ENCODE measurements at places on chromosomes 7 and 10. TPM values are rescaled to one million over a fixed set of nuclear protein-coding genes. Genes with fewer than 3 reads are reported as not detected.
A peak's percentile ranks its signal among the peaks of the same experiment; 100 is the strongest.

DNA sequence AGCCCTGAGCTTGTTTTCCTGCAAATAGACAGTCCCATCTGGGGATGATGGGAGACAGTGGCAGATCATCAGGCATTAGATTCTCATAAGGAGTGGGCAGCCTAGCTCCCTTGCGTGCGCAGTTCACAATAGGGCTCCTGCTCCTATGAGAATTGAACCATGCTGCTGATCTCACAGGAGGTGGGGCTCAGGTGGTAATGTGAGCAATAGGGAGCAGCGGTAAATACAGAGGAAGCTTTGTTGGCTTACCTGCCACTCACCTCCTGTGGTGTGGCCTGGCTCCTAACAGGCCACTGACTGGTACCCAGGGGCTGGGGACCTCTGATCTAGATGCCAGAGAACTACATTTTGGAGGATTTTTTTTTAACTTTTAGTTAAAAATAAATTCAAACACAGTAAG is 434.8 kb upstream of the MKI67 start:
- H3K4me1 ChIP-seq, result no peaks in the 10 kb centered on the region
- H3K27ac ChIP-seq, result no peak overlapping the region
- DNase-seq, result no peak
- H3K36me3 ChIP-seq, result no peaks in the 10 kb centered on the region
- no peaks in the 10 kb centered on the region for H3K27me3 ChIP-seq

DNA sequence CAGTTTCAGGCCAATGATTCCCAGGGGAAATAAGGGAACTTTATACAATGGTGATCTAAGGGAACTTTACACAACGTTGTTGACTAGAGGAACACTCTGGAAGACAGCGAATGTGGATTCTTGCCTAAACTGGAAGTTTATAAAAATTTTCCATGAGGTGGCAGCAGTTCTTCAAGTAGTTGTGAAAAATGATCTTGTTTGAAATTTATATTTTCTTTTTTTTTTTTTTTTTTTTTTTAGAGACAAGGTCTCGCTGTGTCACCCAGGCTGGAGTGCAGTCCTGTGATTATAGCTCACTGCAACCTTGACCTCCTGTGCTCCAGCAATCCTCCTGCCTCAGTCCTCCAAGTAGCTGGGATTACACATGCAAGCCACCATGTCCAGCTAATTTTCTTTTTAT is 32.1 kb upstream of the GTF2I start:
- no peak for DNase-seq
- H3K4me3 ChIP-seq, result no peak overlapping the region
- H3K4me1 ChIP-seq, result peaks cover 4% of the 10 kb centered on the region
- no peaks in the 10 kb centered on the region for H3K27me3 ChIP-seq

DNA sequence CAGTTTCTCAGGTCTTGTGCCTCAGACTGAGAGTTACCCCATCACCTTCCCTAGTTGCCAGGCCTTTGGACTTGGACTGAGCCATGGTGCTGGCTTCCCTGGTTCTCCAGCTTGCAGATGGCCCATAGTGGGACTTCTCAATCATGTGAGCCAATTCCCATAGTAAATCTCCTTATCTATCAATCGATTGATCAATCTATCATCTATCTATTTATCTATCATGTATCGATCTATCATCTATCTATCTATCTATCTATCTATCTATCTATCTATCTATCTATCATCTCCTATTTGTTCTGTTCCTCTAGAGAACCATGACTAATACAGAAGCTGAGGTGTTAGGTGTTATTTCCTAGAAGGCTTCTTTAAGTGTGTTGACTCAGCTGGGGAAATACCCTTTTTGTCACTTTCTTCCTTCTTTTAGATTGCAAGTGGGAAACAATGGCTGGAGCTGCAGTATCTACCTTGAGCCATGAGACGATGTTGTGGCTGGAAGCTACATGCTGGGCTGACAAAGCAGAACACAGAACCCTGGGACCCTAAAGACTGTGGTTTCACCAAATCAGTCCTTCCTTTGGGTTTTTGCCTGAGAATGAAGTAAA is 234.7 kb upstream of the GLI3 start:
- H3K27me3 ChIP-seq, result peaks cover 28% of the 10 kb centered on the region
- no peaks in the 10 kb centered on the region for H3K4me1 ChIP-seq
- no peaks in the 10 kb centered on the region for H3K36me3 ChIP-seq

DNA sequence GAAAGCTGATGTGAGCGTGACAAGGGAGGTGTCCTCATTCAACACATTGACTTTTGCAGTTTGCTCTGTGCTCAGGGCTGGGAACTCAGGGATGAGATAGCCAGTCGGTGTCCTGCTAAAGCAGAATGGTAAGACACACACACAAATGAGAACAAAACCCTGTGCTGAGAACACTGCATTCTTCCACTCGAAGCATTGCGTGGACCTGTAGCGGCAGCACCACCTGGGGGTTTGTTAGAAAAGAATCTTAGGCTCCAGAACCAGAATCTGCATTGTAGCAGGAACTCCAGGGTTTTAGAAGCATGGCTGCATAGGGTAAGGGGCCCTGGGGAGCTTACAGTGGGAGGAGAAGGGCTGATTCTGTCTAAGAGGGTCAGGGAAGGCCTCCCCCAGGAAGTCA is 21.5 kb upstream of the OGDHL start:
- no peaks in the 10 kb centered on the region for H3K4me1 ChIP-seq
- H3K27ac ChIP-seq, result no peak overlapping the region
- H3K27me3 ChIP-seq, result no peaks in the 10 kb centered on the region
- no peak overlapping the region for H3K4me3 ChIP-seq
- H3K36me3 ChIP-seq, result no peaks in the 10 kb centered on the region

- no peak overlapping the region for H3K4me3 ChIP-seq
- peaks cover 17% of the 10 kb centered on the region for H3K4me1 ChIP-seq
- no peaks in the 10 kb centered on the region for H3K27me3 ChIP-seq
- H3K36me3 ChIP-seq, result no peaks in the 10 kb centered on the region
These were observed 102.1 kb downstream of the OSBPL3 start for GRCh38 chr7:24877790-24878311.

GRCh38 chr10:35172574-35172973 is 45.9 kb downstream of the CREM start:
- H3K36me3 ChIP-seq, result no peaks in the 10 kb centered on the region
- no peak for DNase-seq
- H3K27ac ChIP-seq, result no peak overlapping the region
- H3K4me3 ChIP-seq, result no peak overlapping the region

DNA sequence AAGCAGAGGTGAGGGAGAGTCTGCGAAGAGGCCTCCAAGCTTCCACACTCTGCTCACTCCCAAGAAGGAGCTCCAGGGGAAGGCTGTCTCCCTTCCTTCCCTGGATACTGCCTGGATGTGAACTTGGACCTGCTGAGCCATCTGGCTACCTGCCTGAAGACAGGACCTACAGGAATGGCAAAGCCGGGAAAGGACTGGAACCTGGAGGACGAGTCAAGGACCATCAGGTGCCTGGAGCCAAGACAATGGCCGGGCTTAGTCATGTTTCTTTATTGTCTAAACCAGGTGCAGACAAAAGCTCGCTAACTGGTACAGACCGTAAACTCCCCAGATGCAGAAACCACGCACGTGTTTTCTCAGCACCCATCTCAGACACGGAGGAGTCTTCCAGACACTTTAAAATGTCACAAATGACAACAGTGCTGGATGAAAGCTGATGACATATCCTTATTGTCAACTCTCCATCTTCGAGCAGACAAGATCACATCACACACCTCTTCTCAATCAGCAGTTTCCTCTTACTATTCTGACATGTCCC is 12.1 kb downstream of the ASB13 start:
- no peak overlapping the region for H3K4me3 ChIP-seq
- H3K36me3 ChIP-seq, result no peaks in the 10 kb centered on the region
- no peak for DNase-seq
- H3K27me3 ChIP-seq, result no peaks in the 10 kb centered on the region

- peak; percentile 57 for DNase-seq
- no peaks in the 10 kb centered on the region for H3K36me3 ChIP-seq
- H3K4me1 ChIP-seq, result 0 out of 2 replicates have a peak, but pooled peaks cover 3% of the 10 kb centered on the region
These were observed 45.5 kb upstream of the SLC29A4 start for GRCh38 chr7:5237286-5237685.

DNA sequence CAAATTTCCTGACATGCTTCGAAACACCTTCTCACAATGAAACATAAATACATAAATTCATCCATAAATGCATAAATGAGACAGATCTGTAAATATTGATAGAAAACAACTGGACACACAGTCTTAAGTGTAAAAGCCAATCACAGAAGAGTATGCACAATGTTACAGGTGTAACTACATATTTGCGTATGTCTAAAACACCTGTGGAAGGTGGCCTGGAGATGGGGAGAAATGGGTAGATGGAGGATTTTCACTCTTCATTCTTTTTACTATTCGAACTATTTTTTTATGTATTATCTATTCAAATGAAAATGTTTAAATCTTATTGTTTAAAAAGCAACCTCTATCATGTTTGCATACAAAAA is 860 bp downstream of the IQUB start:
- no peak for DNase-seq
- H3K27ac ChIP-seq, result no peak overlapping the region
- no peak overlapping the region for H3K4me3 ChIP-seq
- no peaks in the 10 kb centered on the region for H3K36me3 ChIP-seq

DNA sequence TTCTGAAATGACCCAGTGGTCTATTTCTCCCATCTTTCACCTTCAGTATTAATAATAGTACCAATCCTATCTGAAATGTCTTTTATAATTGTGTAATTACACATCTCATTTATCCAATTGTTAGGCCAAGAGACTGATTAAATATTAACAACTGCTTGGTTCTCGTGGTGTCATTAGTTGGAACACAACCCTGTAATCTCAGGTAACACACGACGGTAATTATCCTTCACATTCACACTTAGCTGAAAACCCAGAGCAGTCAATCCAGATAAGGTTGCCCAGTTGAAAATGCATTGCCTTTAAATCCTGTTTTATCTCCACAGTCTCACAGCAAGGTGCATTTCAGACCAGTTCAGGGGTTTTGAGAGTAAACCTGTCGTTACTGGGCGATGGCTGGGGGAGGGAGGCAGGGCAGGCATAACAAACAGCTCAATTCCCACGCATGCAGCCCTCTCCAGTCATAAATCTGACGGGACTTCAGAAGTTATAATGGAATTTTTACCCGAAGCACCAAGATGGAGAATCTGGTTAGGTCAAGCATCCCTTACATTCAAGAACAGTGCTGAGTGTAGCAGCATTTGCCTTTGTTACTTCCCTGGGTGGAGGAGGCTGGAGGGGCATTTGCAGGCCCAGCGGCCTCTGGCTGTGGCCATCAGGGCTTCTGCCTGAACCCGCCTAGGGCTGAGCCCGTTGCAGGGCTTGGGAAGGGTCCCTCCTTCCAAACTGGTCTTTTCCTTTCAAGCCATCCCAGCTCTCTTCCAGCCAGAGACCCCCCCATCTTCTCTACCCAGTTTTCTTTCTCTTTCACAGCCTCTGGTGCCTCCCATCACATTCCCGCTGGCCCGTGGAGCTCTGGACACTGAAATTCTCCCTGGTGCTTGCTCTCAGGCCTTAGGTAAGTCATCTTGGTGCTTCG is 201.0 kb upstream of the LYZL2 start:
- peaks cover 50% of the 10 kb centered on the region for H3K4me1 ChIP-seq
- H3K36me3 ChIP-seq, result no peaks in the 10 kb centered on the region
- no peak overlapping the region for H3K27ac ChIP-seq
- H3K27me3 ChIP-seq, result no peaks in the 10 kb centered on the region
- DNase-seq, result no peak
- no peak overlapping the region for H3K4me3 ChIP-seq

Gene CDC14C
- 0.15 TPM for total RNA-seq

Gene PLAC9
- total RNA-seq, result 4.7 TPM

Gene UCMA
- total RNA-seq, result not detected

Data from SJCRH30 (cell line).